ENCODE measurements at places on chromosomes 5 and 9. TPM values are rescaled to one million over a fixed set of nuclear protein-coding genes. Genes with fewer than 3 reads are reported as not detected.

- DNase-seq = no peak
Measured at GRCh38 chr9:93612796-93613154, 36.4 kb downstream of the PHF2 start.

DNA sequence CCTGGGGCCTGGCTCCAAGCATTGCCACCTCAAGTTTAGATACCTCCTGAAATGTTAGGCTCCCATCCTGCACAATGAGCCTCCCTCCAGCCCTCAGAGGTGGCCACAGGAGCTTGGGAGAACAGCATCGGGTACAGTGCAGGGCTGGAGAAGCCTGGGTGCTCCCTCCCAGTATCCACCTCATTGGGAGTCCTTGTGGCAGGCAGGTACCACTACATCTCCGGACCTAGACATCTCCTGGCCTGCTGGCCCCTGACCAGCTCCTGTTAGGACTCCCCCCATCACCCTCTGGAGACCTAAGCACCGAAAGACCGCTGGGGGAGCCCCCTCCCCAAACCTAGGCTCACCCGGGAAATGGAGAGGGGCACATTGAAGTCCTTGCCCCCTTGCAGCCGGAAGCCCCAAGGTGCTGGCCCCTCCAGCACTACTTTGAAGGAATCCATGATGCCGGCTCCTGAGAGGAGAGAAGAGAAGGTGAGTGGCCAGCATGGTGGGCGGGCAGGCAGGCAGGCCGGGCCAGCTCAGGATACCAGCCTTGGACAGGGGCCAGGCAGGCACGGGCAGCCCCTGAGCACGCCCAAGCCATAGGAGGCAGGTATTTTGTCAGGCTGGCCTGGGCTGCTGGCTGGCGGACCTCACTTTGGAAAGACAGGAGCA lies 1.2 kb downstream of the PDLIM7 start:
- peak; percentile 45 for DNase-seq

Gene GABRA6
- not detected for total RNA-seq

- peak; percentile 36 for DNase-seq
Measured at GRCh38 chr5:130501151-130501865, 597.0 kb downstream of the CHSY3 start.

DNA sequence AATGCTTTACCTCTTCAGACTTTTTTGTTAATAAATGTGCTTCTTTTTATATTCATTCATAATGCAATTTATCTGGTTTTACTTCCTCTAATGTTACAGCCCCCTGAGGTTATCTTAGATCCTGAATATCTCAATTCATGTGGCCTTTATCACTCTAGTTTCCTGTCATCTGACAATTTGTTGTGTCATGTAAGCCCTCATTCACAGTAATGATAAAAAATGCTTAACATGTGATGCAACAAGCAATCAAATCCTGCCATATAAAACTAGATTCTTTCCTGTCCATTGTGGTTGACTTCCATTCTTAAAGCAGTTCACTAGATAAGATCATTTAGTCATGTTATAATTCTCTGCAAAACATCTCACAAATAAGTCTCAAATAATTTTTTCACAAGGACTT lies 991.2 kb upstream of the ACO1 start:
- no peak for DNase-seq

GRCh38 chr5:113359419-113359818 lies 75.4 kb downstream of the TSSK1B start:
- DNase-seq = peak; percentile 89
